ENCODE measurements at places on chromosomes 4 and X. TPM values are rescaled to one million over a fixed set of nuclear protein-coding genes. Genes with fewer than 3 reads are reported as not detected.

The GAGE12H gene
- not detected for total RNA-seq

The OCIAD1 gene
- total RNA-seq: 81.3 TPM

The AGA gene
- total RNA-seq: 37.0 TPM

The GAR1 gene
- 5.9 TPM for total RNA-seq

The PABPC1L2A gene
- not detected for total RNA-seq

The CNKSR2 gene
- not detected for total RNA-seq

All from bladder microvascular endothelial cell (primary cell).